ENCODE measurements at places on chromosomes 6 and 20.

DNA sequence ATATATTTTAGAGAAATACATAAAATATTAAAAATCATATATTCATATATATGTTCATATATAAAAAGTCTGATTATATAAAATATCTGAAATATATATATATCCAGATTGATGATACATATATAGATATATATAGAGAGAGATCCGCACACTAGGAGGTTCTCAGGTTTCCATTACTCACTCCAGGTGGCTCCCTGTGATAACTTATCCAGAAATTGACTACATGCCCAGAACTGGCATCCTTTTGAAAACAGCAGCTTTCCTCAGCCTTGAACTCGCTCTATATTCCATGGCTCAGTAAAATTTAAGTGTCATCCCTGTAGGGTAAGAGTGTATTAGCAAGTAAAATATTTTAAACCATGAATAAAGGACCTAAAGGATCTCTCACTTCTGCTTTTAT lies 206.8 kb downstream of the TINAG start:
- DNase-seq, result no peak

GRCh38 chr20:32450484-32451061 lies 92.4 kb downstream of the ASXL1 start:
- peak; percentile 22 for DNase-seq

- DNase-seq, result no peak
Measured at GRCh38 chr6:93679836-93680235, 260.5 kb upstream of the EPHA7 start.

GRCh38 chr6:89443658-89444057 lies 10.7 kb downstream of the ANKRD6 start:
- DNase-seq, result no peak

- no peak for DNase-seq
Measured at GRCh38 chr6:138972226-138972665, 15.8 kb downstream of the REPS1 start.

GRCh38 chr20:46420878-46421277 lies 14.5 kb upstream of the ELMO2 start:
- DNase-seq, result no peak

DNA sequence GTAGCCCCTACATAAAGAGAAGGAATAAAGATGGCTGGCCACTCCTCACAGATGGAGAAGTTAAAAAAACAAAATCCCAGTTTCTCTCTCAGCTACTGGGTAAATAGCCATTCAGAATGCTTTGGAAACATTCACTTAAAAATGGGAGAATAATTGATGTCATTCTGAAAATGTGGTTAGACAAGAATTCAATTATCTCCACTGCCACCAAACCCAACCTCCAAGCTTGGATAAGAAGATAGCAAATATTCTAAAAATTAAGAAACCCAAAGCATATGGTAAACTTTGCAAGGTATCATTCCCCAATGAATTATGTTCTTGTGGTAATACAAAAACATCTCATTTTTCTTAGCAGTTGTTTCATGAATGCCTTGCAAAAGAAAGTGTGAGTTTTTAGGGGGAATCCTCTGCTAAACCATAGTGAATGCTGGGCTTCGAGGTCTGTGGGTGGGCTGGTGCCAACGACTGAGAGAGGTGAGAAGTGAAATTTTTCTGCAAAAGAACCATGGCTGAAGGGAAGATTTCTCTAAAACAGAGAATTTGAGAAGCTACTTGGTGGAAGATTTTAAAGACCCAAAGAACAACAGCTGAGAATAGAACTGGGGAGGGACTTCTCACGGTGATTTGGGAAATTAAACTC lies 497.9 kb upstream of the JARID2 start:
- DNase-seq, result no peak

DNA sequence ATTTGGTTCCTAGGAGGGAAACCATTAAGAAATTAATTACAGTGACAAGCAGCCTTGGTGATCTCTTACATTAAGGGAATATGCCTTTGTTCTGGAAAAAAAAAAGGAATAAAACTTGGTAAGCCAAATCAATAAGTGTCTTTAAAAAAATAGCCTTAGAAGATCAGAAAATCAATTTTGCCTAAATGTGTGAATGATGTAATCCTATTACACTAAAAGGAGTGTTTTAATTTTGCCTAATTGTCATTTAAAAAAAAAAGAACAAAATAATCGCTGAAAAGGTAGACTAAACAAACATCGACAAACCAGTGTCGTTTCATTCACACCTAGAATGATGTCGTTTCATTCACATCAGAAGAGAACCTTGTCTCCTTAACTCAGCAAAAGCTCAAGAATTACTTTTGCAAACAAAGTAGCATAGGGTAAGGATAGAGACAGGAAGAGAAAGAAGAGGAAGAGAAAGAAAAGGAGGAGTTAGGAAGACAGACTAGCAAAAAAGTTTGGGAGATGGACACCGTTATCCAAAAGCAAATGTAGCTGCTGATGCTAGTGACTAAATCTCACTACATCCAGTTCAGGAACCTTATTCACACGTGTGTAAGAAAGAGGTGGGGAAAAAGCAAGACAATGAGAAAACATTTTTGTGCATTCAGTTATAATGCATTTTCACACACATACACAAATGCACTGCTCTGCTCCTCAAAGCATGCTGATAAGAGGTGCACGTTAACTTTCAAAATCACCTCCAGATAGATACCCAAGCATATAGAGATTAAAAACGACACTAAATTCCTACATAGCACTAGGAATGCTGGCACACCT lies 60.6 kb downstream of the HIVEP2 start:
- no peak for DNase-seq

GRCh38 chr6:165986311-165986913 lies 181.2 kb downstream of the TBXT start:
- DNase-seq, result no peak

DNA sequence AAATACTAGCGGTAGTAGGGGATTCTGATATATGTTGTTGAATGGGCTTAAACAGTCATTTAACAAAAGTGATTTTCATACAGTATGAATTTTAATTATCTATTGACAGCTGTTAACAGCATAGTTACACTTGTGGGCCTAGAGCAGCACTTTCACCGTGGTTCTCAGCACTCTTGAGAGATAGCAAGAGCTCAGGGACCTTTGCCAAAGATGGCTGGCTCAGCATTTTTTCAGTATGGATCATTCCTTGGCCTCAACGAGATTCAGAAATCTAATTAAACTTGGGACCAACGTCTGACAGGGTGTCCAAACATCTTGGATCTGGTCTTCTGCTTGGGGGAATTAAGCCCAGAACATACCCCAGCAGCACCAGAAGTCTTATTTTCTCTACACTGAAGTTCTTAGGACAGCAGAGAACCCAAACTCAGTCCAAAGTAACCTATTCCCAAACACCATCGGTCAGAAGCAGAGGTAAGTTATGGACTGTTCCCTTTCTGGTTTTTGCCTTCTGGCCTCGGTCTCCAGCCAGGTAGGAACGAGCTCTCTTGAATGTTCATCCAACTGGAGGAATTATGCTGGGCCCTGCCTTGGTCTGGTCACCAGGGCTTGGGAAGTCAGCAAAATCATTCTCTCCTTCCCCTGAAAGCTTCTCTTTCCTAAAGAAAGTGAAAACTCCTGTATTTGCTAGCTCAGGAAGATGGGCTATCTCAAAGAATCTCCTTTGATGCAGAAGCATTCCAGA lies 25.7 kb downstream of the PRPH2 start:
- DNase-seq, result no peak

- no peak for DNase-seq
Measured at GRCh38 chr6:142918339-142919042, 26.5 kb downstream of the HIVEP2 start.

DNA sequence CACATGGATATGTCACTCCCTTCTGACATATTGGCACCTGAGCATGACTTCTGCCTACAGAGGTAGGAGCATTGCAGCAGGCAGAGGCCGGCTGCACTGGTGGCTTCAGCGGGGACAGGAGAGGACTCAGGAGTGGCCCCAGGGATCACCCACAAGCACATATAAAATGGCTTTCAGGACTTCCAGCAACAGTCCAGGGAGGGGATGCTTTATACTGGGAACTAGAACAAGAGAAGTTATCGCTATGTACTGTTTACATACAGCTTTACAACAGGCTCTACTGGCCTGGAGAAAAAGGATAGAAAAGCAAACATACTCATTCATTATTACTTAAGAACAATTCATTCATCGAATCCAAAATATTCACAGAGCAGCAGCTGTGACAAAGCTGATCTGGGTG lies 337.8 kb downstream of the THBS2 start:
- no peak for DNase-seq

GRCh38 chr20:46123482-46124245 lies 5.5 kb downstream of the CD40 start:
- no peak for DNase-seq

- no peak for DNase-seq
Measured at GRCh38 chr20:2706688-2707352, 14.2 kb downstream of the EBF4 start.

DNA sequence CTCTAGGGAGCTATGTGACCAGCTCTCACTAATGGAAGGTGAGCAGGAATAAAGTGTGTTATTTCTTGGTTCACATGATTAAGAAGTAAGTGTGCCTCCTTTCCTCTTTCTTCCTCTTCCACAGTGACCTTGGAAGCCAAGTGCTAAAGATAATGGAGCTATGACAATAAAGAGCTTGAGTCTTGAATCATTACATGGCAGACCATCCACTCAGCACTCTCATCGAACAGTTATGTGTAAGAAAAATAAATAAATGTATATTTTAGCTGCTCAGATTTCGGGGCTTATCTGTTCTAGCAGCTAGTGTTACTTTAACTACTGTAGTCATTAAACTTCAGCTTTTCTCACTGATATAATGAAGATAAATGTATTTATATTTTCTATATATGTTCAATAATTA lies 72.9 kb downstream of the HDGFL1 start:
- DNase-seq, result no peak

GRCh38 chr6:170437719-170438401 lies 115.2 kb downstream of the PSMB1 start:
- no peak for DNase-seq

GRCh38 chr20:12375967-12376366 lies 458.3 kb downstream of the BTBD3 start:
- DNase-seq, result no peak

Measured in left ventricle myocardium superior (tissue), 1 donor.